M059J (cell line): ENCODE measurements at places on chromosomes 2 and 18. TPM values are rescaled to one million over a fixed set of nuclear protein-coding genes. Genes with fewer than 3 reads are reported as not detected.

KLHL41 gene
- not detected in 2 replicates for total RNA-seq

DNA sequence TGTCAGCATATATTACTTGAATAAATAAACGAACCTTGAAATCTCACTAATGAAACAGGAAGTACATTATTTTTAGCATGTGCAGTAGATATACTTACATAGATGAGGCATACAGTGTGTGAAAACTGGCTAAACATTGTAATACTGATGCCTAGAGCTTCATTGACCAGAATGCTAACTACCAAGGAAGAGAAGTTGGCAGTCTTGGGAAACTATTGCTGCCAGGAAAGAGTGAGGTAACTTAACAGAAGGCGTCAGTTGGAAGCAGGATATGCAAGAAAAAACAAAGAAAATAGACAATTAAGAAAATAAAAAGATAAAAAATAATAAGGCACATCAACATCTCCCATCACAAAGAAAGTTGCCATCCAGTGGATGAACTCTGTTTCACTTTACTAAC lies 963.0 kb downstream of the TDRD15 start:
- DNase-seq, result no peak

DNA sequence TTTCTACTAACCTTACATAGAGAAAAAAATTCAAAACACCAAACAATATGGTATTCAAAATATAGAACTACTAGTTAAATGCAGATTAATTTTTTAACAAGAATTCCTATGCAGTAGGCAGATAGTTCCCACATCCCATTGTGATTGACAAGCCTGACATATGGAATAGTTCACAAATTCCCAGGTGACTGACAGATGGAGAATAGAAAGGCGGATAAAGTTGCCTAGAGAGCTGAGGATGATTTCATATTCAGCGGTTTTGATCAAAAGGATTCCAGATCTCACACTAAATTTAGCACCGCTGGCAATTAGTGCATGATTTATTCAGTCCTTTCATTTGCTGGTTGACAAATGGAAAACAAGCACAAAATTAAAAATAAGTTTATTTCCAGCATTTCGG lies 733.7 kb upstream of the POU3F3 start:
- DNase-seq, result no peak

DNA sequence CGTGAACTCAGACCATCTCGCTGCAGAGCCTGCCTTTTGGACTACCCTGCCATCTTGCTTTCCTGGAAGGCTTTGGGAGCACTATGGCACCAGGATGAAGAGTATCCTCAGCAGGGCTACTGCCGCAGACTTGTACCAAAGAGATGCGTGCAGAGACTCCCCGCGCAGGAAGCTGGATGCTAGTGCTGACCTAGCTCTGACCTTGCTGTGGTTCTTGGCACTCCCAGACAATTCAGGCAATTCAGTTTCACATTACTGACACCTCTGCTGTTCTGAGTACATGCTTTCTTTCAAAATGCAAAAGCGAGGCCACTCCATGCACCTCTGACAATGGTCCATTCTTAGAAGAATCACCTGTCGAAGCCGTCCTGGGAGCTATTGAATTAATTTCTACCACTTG lies 251.5 kb upstream of the MEX3C start:
- no peak for DNase-seq

NAGK gene
- total RNA-seq, result 87.0 and 87.7 TPM in 2 replicates
